NCI-H146 (cell line): ENCODE measurements at places on chromosomes 5 and 9.
A peak's percentile ranks its signal among the peaks of the same experiment; 100 is the strongest.

GRCh38 chr5:14171621-14172020, 28.5 kb downstream of the TRIO start:
- no peak for DNase-seq

- no peak for DNase-seq
These were observed 1184.8 kb downstream of the DTWD2 start for GRCh38 chr5:117803533-117803932.

DNA sequence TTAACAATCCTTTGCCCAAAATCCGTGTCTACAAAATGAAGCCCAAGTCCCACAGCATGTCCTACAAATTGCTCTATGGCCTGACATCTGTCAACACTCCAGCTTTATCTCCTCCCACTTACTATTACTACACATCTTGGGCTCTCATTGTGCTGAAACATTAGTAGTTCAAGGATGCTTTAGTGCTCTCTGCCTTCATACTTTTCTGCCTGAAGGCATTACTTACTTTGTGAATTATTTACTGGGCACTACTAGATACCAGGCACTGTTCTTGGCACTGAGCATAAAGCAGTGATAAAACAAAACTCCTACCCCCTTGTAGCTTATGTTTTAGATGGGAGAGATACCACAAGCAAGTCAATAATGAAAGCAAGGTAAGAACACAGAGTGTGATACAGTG, 113.4 kb downstream of the TTLL11 start:
- DNase-seq = no peak

GRCh38 chr5:28927559-28928326, 1889.4 kb upstream of the CDH9 start:
- peak; percentile 12 for DNase-seq

DNA sequence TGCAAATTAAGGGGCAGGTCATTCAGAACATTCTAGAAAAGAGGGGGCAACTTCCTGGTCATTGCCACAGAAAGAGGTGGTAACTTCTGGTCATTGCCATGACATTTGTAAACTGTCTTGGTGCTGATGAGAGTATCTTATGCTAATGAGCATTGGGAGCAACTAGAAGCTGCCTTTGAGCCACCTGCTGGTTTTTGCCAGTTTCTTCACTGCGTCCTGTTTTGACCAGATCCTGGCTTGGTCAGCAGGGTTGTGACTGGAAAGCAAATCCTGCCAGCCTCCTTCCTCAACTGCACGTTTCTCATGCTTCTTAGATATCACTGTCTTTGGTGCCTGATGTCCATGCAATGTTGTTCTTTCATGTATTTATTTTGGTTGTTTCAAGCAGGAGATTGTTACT, 53.2 kb upstream of the SPATA31C2 start:
- DNase-seq = no peak

DNA sequence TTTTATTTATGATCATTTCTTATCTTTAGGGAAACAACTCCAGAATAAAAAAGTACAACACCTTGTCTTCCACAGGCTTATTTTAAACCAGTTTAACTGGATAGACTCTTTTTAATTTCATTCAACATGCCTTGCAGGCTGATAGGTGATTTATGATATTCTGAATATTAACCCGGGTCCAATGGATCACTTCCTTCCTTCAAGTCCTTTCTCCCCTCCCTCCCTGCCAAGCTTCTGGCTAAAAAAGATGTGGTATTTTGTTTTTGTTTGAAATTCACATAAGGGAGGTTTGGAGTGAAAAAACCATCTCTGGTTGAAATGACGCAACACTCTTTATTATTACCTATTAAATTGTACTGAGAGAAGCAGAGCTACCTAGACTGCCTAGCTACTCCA, 265.3 kb downstream of the MLLT3 start:
- DNase-seq = no peak

- DNase-seq = peak; percentile 52
These were observed 25.0 kb upstream of the HMCN2 start for GRCh38 chr9:130240410-130241197.

- DNase-seq = no peak
These were observed 49.9 kb upstream of the OTULINL start for GRCh38 chr5:14531668-14532067.

DNA sequence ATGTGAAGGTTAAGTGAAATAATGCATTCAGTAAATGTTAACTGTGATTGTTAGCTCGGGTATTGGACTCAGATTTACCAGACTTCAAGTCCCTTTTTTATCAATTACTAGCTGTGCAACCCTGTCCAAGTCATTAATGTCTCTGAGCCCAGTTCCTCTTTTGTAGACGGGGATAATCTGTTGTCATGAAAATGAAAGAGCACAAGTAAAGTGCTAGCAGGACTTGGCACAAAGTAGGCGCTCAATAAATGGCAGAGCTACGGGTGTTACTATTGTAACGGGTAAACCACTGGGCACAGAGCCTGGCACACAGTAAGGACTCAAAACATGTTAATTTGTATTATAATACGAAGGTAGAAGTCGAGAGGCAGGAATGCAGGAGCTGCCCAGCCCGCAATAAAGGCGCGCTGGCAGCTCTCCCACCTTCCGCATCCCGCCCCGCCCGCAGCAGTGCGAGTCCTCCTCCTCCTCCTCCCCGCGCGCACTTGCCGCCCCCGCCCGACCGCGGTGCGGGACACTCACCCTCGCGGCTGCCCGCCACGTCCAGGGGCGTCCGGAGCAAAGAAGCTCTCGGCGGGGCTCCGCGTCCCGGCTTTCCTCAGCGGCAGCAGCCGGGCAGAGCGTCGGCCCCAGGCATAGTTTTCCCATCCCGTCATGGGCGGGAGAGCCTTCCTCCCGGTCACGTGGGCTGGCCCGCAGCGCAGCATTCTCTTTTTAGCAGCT, at the start of gene C1QTNF2:
C1QTNF2 (minus strand) TSS at position 637 of the 723 bp plus-strand sequence. CDS start 15,615 bp downstream, outside the sequence.
- DNase-seq = peak; percentile 41

DNA sequence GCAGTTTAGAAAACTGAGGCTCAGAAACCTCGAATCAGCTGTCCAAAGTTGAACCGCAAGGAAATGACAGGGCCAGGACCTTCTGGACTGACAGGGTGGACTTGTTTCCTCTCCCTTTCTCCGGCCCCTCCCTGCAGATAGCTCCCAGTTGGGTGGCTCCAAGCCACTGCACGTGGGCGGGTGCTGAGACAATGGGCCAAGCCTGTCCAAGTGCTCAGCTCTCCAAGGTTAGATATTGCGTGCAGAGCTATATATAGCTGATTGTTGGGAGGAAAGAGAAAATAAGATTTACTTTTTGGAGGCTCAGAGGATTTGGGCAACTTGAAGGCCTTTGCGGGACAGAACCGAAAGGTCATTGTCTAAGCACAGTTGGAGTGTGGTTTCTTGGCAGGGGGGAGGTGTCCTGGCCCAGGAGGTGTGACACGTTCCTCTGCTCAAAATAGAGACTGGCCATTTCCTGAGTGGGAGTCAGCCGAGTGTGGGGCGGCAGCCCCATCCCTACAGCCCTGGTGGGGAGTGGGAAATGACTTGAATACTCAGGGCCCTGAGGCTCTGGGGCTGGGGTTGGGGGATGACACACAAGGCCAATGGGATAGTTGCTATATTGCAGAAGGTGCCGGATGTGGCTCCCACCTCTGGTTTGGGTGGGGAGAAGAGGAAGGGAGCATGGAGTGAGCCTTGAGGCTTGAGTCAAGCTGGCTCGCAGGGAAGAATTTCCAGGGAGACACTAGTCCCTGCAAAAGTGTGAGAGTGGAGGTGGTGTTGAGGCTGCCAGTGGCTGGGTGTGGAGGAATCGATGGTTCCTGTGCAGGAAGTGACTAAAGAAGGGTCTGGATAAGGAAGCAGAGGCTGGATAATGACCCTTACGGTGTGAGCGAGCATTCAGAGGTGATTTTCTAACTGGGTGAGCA, 44.4 kb upstream of the SMAD5 start:
- DNase-seq = no peak

- no peak for DNase-seq
These were observed 200.4 kb downstream of the ARRDC3 start for GRCh38 chr5:91182763-91183162.

- no peak for DNase-seq
These were observed 391.0 kb upstream of the WWC1 start for GRCh38 chr5:167900340-167900935.

GRCh38 chr5:116569999-116570398, 4.6 kb downstream of the SEMA6A start:
- no peak for DNase-seq

DNA sequence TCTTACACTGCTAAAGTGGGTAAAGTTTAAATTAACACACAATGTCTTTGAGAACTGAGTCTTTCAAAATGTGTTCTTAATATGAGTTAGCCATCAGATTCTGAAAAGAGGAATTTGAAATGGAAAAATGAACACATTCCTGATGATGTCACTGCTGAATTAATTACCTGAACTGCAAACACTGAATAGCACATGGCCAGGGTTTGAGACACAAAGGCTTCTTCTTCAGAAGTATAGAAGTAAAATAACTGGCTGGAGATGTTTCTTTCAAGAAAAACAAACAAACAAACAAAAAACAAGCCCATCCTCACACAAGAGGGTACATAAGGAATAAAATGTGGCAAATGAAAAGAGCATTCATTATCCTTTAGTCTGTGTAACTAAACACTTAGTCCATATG, 7.1 kb downstream of the GLIS3 start:
- no peak for DNase-seq

- no peak for DNase-seq
These were observed 24.9 kb downstream of the GSN start for GRCh38 chr9:121292801-121293241.

GRCh38 chr9:75487856-75488718, 399.8 kb downstream of the OSTF1 start:
- no peak for DNase-seq

DNA sequence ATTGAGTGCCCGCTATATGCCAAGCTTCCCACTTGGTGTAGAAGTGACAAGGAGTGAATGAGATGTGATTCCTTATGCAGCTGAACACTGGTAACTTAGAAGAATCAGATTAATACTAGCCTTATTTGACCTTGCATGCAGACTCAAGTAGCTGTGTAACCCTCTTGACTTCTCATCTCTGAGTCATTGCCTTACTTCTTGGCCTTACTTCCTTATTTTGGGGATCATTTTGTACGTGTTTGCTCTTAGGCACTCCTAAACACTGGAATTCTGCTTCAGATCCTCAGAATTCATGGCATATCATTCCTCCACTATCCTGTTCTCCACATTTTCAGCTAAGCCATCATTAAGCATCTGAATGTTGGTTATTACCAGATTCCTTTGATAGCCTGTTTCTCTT, 948.9 kb upstream of the ARRDC3 start:
- no peak for DNase-seq

DNA sequence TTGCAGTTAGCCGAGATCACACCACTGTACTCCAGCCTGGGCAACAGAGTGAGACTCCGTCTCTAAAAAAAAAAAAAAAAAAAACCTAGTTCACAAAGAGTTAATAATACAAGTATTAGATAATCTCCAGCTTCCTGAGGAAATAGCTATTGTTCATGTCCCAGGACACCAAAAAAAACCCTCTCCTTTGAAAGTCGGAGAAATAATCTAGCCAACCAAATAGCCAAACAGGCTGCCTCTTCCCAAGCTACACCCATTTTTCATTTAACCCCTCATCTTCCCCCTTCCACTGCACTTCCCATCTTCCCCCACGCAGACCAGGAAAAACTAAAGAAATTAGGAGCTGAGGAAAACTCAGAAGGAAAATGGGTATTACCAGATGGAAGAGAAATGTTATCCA, 23.6 kb downstream of the CNOT8 start:
- no peak for DNase-seq

DNA sequence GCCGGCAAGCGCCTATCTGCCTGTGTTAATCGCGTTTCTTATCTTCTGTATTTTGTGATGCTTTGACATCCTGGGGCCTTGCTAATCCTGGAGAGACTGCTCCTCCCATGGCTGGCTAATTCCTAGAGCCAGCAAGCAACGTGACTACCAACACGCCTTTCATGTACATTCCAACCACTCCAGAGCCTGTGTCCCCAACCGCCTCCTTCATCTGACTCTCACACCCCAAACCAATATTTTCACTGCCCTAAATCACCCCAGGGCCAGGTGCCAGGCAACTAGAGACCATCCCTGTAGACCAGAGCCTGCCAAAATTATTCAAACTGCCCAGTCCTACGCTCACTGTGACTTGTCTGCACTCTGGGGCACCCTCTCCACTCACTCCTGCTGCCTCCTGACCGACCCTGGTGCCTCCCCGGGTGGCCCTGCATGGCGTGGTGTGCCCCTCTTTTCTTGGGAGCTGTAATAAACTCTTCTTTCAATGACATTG, 50.5 kb upstream of the COL5A1 start:
- no peak for DNase-seq

DNA sequence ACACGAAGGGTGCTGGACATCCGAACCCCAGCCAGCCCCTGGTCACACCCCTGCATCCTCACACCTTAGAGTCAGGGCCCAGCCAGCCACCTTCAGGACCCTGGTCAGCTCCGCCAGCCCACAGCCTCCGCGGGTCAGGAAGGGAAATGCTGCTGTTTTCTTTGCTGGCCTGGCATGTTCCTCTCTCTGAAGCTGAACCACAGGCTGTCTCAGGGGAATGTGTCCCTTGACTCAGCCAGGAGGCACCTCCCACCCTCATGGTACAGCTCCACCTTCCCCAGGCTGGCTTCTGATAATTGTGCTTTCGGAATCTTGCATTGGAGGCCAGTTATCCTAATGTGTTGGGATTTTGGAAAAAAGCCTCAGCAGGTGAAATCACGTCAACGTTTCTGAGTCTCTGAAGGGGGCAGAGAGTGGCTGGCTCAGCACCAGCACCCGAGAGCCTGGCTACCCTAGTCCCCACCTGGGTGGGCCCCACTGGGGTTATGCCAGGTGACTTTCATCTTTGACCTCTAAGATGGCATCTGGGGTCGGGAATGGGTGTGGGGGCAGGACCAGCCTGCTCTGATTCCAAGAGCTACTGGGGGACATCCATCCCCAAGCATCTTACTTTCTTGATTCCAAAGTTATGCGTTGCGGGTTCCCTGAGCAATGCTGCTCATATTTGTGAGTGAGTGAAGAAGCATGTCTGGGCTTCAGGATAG, 9.8 kb upstream of the OLFM1 start:
- no peak for DNase-seq

DNA sequence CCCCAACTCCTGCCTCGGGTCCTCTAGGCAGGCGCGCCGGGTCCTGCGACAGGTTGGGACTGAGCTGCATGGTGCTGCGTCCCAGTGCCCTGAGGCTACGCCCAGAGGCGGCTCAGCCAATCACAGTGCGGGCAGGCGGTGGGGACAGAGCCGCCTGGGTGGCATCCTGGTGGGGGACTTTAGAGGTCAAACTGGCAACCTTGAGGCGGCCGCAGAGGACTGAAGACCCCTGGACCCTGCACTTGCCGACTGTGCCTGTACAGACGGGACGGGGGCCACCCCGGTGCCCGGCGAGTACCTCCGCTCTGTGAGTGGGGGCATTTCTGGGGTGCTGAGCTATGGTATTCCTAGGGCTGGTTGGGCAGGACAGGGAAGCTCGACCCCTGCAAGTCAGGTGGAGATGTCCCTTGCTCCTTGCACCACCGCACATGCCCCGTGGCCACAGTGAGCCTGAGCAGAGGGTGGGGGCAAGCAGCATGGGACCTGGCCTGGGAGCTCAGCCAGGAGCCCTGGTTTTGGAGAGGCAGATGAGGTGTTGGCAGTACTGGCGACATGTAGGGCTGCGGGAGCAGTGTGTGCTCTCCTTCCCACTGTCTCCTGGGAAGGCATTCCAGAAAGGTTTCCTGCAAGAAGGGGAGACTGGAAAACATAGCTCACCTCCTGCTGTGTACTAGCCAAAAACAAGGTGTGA, 45.5 kb downstream of the CTSL start:
- DNase-seq = no peak
